CD14-positive monocyte (primary cell): ENCODE measurements at places on chromosomes 5 and 9. TPM values are rescaled to one million over a fixed set of nuclear protein-coding genes. Genes with fewer than 3 reads are reported as not detected.

The ADAMTSL1 gene
- not detected for polyA plus RNA-seq

DNA sequence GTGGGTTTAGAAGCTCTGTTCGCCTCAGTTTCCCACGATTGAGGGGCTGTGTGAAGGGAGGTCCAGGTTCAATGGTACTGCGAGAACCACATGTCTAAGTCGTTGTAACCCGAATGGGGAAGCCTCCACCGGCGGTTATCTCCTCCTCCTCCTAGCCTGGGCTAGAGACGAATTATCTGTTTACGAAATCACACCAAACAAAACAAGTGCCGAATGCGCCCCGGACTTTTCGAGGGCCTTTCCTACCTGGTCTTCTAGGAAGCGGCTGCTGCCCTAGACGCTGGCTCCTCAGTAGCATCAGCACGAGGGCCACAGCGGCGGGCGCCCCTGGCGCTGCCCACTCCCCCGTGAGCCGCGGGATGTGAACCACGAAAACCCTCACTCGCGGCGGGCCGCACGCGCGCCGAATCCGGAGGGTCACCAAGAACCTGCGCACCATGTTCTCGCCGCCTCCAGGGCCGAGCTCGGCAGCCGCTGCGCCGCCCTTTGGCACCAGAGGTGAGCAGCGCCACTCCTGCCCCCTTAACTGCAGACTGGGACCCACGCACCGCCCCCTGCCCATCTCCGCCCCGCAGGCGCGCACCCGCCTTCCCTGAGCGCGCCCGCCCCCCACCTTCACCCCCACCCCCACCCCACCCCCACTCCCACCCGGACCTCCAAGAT lies at the start of gene CDKN2A:
Gene CDKN2A, minus strand, starts transcription at position 500 of the 663 bp plus-strand sequence.
- DNase-seq = no peak

DNA sequence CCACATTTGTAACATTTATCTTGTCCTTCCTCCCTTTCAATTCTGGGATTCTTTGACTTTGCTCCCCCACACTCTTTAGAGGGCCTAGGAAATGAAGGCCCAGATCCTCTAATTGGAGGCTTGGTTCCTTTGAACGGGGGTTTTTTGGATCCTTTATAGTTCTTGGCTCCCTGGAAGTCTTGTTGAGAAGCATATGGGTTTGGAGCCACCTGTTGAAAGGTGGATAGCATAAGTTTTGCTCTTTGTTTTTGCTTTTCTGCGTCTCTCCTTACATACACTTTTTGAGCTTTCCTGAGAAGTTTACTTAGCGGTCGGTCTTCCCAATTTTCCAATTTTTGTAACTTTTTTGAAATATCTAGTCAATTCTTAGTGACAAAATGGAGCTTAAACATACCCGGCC lies 17.8 kb downstream of the IFT74 start:
- no peak for DNase-seq

The SPAG8 gene
- 1.3 and 2.9 TPM in 2 replicates for polyA plus RNA-seq

DNA sequence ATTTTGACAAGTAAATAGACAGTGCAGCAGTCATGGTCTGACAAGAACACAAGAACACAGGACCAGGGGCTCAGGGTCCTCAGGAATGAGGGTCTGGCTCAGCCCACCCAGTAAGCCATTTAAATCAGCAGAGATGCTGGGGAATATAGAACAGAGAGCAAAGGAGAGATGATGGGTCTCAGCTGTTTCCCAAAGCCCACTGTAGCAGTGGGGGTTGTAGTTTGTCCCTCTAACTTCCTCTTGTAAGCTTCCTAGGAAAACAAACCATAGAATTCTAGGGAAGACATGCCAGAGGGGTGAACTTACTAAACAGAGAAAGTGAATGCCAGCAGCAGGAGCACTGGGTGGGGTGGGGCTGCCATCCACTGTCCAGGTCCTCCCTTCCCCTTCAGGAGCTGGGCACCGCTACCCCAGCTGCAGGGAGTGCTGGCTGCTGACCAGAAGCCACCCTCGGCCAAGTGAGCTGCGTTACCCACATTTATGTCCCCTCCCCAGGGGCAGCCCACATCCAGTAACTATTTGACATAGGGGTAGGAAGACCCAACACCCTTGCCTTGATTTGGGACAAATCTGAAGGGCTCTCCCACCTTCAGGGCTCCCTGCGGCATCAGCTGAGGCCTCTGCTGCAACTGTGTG lies 41.6 kb downstream of the GABBR2 start:
- DNase-seq = no peak

The SPOCK1 gene
- polyA plus RNA-seq = 2.1 TPM

The IL33 gene
- not detected for polyA plus RNA-seq

The LCN2 gene
- polyA plus RNA-seq = not detected

- no peak for DNase-seq
Observed at GRCh38 chr5:110665184-110665726, 61.2 kb downstream of the TMEM232 start.
